CD4-positive, alpha-beta T cell treated with Interleukin-1 beta for 1 hour (primary cell): ENCODE measurements at places on chromosomes 1 and 21.

- DNase-seq, result no peak
These were observed 91.4 kb downstream of the PDE9A start for GRCh38 chr21:42744520-42745445.

- DNase-seq, result no peak
These were observed 184.3 kb downstream of the NCAM2 start for GRCh38 chr21:21182401-21183010.

DNA sequence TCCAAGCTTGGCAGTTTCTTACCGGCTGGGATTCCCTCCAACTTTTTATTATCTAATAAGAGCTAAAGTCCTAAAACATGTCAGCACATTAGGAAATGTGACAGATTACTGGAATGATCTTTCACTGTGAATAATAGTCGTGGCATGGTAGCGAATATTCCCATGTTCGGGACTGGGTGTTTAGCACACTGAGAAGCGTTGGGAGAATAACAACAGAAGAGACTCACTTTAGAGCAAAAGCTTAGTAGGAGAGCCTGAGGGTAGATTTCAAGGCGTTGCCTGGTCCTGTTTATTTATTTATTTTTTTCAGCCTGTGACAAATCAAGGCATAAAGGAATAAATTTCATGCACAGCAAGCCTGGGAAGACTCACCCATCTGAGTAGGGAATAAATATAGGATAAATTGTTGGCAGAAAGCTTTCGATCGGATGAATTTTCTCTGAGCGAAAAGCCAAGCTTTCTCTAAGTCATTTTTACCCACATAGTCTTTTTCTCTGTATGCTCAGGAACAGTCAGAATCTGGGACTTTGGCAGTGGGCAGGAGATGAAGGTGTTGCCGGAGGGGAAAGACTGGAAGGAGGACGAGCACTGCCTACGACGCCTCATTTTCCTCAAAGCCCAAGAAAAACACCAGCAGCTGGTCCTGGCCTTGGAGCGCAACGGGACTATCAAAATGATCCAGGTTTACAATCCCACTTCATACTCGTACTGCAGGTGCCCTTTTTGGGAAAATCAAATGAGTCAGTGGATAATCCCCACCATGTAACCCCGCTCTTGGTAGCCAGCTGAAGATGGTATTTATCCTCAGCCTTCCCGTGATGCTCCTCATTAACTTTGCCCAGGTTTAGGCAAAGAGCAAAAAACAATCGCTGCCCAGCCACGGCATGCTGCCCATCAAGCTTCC is 97.2 kb downstream of the WDR64 start:
- DNase-seq, result no peak

- DNase-seq, result no peak
These were observed 328.5 kb upstream of the RUNX1 start for GRCh38 chr21:35377505-35378090.

GRCh38 chr1:114524944-114525343 is 13.9 kb upstream of the TRIM33 start:
- no peak for DNase-seq

- DNase-seq, result no peak
These were observed 65.2 kb upstream of the RALGPS2 start for GRCh38 chr1:178659789-178660208.

DNA sequence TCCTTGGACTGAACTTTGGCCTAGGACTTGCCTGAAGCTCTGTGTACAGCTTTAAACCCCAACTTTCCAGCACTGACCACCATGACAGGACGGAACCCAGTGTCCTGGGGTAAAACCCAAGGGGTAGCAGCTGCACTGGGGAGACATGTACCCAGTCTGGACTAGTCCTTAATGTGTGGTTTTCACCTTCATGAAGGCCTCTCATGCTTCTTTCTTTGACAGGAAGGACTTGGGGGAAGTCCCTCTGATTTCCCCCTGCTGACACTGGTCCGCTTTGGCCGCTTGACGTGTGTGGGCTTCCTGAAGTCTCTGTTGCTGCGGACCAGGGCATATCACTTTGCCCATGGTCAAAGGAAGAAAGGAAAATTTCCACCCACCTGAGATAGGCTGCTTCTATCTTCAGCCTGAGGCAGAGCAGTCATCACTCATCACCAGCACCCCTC is 66.3 kb upstream of the PRDX6 start:
- DNase-seq, result peak; percentile 61

- no peak for DNase-seq
These were observed 19.2 kb upstream of the SLAMF1 start for GRCh38 chr1:160666079-160666442.

- no peak for DNase-seq
These were observed 535 bp downstream of the SETD4 start for GRCh38 chr21:36059823-36060158.

- DNase-seq, result no peak
These were observed 533.6 kb downstream of the PTPRC start for GRCh38 chr1:199172171-199173124.

- DNase-seq, result no peak
These were observed 19.8 kb downstream of the ASPM start for GRCh38 chr1:197126691-197127090.

GRCh38 chr1:156203331-156203730 is 9.4 kb downstream of the SLC25A44 start:
- DNase-seq, result no peak

DNA sequence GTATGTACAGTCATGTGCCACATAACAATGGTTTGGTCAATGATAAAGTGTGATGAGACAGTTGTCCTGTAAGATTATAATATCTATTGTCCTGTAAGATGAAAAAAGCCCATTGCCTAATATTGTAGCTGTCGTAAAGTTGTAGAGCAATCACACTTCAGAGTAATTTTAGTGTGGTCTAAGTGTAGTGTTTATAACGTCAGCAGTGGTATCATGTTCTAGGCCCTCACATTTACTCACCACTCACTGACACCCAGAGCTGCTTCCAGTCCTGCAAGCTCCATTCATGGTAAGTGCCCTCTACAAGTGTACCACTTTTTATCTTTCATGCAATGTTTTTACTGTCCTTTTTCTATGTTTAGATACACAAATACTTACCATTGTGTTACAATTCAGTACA is 259.9 kb upstream of the RAB4A start:
- DNase-seq, result no peak

DNA sequence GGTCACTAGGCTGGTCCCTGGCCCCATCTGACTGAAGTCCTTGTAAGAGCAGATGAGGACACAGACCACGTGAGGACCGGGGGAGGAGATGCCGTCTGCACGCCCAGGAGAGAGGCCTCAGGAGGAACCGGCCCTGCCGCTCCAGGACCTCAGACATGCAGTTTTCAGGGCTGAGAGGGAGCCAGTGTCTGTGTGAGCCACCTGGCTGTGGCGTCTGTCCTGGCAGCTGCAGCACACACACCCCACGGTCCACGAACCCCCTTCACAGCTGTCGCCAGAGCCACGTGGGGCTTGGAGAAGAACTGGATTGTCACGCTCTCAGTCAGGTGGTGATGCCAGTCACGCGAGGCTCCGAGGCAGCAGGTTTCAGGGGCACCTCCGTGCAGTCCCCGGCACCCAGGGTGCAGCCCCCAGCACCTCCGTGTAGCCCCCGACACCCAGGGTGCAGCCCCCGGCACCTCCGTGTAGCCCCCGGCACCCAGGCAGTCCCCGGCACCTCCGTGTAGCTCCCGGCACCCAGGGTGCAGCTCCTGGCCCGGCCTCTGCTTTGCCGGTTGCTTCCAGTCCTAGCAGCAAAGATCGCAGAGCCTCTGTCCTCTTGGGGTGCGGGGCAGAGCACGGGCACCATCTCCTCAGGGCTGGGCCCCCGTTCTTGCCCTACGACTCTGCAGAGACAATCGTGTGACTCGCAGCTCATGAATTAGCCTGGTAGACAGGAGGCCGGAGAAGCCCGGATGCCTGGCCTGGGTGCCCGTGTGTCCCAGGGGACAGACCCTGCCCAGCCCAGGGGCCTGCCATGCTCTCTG is 19.0 kb upstream of the SUMO3 start:
- DNase-seq, result no peak

DNA sequence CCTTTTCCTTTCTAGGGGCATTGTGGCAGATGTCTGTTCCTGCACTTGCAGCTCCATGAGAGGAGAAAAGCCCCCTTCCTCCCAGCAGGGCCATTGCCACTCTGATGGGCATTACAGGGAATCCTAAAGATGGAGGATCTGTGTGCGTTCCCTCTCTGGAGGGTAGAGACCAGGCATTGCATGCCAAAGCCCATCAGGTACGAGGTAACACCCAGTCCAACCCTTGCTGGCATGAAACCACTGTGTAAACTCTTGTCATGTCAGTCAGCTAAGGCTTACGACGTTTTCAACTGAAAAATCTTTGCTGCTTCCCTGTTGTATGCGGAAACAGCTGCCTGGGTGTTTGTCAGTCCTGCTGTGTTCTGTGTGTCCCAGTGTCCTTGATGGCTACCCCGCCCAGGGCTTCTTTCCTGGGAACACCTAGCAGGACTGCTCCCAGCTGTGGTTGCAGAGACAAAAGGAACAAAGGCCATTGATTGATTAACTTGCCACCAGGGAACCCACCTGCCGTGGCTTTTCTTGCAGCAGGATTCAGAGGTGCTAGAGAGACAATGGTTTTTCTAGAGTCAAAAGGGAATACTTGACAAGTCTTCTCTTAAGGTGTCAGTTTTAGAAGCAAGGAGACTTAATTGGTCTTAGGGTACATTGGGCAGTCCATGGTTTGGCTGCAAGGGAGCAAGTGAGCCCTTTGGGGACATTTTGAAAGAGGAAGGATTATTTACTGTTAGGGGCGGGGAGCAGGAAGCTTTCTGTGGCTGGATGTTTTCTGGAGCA is 24.6 kb downstream of the B3GALT5 start:
- no peak for DNase-seq

- DNase-seq, result no peak
These were observed 22.0 kb downstream of the INAVA start for GRCh38 chr1:200916681-200917080.

DNA sequence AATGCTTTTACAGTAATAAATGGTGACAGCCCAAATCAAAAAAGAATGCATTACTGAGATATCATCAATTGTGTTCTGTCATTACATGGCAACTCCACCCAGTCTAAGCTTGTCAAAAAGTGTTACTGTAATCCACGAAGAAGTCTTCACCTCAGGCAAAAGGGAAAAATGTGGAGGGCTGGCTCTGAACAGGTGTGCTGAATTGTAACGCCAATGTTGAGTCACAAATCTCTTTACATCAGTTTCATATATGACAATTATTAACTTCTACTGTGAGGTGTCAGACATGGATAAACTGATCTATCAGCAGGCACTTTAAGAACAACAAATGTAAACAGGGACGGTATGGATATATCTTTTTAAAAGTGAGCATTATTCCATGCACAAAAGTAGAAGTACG is 98.5 kb upstream of the DMRTA2 start:
- DNase-seq, result no peak

GRCh38 chr1:112689196-112689841 is 14.9 kb downstream of the MOV10 start:
- DNase-seq, result no peak

DNA sequence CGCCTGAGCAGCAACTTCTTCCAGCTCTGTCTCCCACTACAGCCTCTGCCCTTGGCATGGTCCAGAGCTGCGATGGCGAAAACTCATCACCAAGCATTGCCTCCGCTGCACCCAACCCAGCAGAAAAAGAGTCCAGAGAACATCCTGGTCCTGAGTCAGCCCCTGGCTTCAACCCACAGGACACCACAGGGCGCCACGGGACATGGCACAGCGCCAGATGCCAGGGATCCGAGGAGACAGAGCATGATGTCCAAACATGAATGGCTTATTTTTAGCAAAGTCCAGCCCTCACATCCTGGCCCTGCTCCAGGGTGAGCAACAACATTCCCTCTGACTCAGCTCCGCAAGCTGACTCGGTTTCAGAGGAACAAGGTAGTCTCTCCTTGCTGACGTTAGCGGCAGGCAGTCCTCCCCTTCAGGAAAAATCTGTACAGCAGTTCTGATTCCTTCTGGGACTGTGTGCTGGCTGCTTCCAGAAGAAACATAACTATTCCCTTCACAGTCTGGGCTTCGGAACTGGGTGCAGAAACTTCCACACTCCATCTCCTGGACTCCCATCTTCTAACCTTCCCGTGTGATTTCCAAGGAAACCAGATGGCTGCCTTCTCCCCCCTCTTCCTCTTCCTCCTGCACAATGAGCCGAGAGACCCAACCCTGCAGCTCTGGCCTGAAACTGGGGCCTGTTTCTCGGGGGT is 131.3 kb downstream of the TOMM20 start:
- peak; percentile 48 for DNase-seq

GRCh38 chr1:43610339-43610738 is 39.6 kb upstream of the KDM4A start:
- DNase-seq, result no peak

DNA sequence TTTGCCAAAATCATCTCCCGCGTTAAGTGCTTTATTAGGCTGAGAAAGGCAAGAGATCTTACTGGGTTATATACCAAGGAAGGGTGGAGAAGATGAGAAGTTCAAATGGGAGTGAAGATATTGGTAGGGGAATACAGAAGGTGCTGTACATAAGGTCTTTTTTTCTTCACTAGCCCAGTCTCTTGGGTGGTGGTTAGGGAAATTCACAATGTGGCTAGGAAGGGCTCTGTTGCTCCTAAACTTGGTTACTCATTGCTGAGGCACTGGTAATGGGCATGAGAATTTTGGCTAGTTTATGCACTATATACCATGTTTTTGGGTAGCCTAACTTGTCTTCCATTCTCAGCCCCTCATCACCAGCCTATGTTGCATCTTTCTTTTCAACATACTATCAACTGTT is 50.6 kb downstream of the LHX4 start:
- no peak for DNase-seq

- DNase-seq, result no peak
These were observed 44.4 kb downstream of the DMRTB1 start for GRCh38 chr1:53503433-53504217.
